ENCODE measurements at places on chromosomes 4 and X.

DNA sequence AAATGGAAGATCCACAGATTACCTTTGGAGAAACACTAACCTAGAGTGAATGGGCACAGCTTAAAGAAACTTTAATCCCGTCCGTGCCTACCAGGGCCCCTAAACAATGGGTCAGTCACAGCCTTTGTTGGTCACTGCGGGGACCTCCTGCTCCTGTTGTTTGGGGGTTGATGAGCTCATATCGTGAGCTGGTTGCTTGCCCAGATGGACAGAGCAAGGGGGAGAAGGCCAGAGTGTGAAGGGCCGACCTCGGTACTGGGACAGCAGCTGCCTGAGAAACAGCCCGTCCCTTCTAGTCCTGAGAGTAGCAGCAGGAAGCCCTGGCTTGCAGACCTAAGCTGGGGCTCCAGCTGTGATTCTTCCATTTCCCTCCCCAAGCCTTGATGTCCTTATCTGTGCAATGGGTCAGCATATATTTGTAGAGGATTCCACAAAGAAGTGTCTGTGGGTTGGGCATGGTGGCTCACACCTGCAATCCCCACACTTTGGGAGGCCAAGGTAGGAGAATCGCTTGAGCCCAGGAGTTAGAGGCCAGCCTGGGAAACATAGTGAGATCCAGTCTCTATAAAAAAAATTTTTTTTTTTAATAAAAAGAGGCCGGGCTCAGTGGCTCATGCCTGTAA lies 69.6 kb upstream of the SLC34A2 start:
- no peak for DNase-seq

- DNase-seq, result no peak
Observed at GRCh38 chr4:76326515-76326914, 20.0 kb downstream of the STBD1 start.

DNA sequence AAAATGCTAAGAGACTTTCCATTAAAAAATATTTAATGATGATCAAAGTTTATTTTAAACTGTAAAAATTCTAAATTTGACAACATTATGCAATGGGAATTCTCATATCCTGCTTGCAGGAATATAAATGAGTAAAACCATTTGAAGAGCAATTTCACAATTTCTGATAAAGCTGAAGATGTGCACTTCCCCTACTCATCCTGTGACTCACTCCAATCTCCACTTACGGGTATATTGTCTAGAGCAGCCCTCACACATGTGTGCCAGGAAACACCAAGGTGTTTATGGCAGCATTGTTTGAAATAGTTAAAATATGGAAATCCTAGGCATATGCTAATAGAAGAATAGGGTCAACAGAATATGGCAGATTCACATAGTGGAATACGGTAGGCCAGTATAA lies 158.4 kb downstream of the PDHA2 start:
- no peak for DNase-seq

GRCh38 chr4:25888781-25889180 lies 25.2 kb upstream of the SMIM20 start:
- DNase-seq, result no peak

DNA sequence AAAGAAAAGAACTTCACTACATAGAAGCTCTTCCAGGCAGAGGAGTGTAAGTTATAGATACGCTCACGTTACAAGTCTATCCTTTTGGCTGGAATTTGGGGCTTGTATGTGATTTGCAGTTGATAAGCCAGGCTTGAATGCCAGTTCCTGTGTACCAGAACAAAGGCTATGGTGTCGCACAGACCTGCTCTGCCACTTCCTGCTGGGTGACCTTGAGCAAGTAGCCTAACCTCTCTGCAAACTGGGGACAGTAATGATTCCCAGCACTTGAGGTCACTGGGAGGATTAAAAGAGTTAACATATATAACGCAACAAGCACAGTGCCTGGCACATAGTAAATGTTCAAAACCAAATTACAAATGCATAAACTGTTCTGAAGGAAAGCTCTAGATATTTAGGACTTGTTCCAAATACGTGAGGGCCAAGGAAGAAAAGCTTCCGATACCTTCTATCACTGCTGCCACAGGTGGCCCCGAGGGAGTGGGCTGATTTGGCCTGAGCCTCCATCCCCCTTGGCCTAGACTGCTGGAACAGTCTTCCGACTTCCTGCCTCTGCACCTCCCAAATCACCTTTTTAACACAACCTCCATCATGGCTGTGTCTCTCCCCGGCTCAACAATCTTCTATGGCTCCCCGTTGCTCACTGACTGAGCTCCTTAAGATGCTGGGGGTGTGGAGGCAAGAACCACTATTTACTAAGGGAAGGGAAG lies 1.3 kb upstream of the SOWAHD start:
- DNase-seq, result no peak

DNA sequence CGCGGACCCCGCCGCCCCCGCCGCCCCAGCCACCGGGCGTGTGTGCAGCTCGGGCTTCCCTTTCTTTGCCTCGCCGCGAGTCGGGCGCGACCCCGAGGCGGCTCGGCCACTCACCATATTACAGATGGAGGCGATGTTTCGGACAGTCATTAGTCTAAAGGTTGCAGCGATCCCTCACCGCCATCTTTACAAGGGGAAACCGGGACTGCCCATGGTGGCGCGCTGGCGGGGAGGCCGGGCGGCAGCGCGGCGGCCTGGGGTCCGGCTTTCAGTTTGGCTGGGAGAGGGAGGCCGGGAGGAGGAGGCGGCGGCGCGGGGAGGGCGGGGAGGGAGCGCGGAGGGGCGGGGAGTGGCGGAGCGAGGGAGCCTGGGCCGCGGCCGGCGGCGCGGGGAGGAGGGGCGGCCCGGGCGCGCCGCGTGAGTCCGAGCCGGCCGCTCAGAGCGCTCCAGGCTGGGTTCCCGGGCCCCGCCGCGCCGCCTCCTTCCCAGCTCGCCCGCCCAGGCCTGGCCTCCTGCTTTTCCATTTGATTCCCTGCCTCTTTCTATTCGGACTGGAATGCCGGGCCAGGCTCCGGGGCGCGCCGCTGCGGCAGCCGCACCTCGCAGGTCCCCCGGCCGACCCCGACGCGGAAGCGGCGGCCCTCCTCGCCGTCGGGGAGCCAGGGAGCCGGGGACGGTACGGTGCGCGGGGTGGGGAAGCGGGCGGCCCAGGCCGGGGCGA lies at the start of gene USP46:
Gene USP46 (minus strand): TSS at position 301 of the 721 bp plus-strand sequence. CDS start 151 bp downstream, at position 150.
- DNase-seq, result peak; percentile 27

DNA sequence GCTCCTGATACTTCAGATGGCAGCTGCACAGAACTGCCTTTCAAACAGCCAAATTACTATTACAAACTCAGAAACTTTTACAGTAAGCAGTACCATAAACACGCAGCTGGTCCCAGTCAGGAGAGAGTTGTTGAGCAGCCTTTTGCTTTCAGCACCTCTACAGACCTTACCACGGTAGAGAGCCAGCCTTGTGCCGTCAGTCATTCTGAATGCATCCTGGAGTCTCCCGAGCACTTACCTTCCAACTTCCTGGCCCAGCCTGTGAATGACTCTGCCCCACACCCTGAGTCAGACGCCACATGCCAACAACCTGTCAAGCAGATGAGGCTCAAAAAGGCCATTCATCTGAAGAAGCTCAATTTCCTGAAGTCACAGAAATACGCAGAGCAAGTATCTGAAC lies 12.4 kb downstream of the ZBTB49 start:
- no peak for DNase-seq

GRCh38 chrX:112678831-112679230 lies 907 bp downstream of the LHFPL1 start:
- DNase-seq, result no peak

DNA sequence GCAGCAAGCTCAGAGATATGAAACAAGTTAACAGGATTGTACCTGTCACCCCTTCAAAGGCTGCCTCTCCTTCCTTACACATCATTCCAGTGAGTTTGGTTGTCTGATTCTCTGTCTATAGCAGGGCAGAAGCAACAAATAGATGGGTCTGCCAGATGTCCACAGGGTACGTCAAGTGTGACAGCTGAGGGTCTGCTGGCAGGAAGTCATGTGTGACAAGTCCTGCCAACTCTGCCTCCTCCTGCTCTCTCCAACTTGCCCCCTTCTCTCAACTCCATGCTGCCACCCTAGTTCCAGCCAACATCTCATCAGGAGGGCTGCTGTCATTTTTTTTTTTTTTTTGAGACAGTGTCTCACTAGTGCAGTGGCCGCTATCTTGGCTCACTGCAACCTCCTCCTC lies 109.2 kb downstream of the NSUN7 start:
- DNase-seq, result no peak

GRCh38 chr4:183171484-183172267 lies 72.6 kb downstream of the WWC2 start:
- DNase-seq, result peak; percentile 83

DNA sequence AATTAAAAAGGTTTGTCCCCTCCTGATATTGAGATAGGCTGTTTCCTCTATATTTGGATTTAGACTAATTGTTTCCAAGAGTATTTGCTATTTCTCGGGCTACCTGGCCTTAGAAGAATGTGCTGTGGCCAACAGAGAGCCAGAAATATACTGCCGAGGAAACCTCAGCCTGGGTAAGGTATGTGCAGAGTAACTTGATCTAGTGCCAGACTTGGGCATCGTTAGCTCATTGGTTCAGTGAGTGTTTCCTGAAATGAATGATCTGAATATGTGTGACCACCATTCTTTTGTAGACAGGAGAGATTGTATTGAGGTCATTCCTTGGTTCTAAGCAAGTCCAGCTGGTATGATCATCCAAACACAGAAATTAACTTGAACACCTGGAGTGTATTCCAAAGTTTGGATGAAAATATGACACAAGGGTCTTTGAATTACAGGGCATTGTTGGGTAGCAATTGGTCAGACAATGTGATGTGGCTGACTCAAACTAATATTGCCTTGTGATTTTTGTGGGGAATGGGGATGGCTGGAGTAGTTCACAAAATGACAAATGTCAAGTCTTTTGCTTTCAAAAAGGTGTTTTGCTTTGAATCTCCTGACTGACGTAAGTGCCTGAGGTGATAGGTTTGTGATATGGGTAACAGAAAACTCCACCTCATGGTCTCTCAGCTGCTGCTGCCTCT lies 100.2 kb upstream of the CXCL13 start:
- no peak for DNase-seq

DNA sequence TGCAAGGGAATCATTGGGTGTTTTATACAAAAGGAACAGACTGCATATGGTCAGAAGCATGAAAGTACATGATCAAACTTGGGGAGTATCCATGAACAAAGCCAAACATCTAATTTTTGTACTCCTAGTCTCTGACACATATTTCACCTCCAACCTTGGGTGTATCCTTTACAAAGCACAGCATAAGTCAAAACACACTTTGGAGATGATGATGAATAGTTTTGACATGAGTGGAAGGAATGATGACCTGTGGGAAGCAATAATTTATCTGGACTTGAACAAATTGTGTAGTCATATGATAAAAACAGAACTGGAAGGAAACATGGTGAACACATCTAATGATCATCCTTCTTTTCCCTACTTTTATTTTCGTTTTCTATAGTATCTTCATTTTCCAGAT lies 108.7 kb upstream of the PLS3 start:
- DNase-seq, result no peak
